Coronary artery (tissue), 2 donors: ENCODE measurements at places on chromosomes 3 and 15.

DNA sequence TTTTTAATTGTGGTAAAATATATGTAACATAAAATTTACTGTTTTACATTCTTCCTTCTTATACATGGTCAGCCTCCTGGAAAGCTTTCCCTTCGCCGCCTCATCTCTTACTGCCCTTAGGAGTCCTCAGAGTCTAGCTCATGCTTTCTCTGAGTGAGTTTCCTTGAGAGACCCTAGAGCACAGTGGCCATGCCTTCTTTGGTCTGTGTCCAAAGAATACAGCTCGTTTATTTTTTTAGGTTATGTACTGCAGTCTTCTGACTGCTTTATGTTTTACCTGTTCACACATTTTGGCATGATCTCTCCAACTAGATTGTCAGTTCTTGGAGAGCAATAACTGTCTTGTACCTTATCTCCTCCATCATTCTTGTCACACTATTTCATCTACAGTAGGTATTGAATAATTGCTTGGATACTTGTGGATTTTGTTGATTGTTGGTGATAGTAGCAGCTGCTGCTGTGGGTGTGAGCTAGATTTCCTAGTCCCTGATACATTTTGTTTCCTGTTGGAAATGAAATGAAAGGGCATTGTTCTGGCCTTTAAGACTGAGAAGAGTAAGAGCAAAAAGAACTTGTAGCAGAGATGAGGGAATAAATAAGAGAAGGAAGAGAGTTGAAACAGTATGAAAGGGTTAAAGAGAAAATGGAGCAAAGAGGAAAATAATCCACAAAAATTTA lies 10.9 kb downstream of the ARIH2 start:
- no peak for DNase-seq

DNA sequence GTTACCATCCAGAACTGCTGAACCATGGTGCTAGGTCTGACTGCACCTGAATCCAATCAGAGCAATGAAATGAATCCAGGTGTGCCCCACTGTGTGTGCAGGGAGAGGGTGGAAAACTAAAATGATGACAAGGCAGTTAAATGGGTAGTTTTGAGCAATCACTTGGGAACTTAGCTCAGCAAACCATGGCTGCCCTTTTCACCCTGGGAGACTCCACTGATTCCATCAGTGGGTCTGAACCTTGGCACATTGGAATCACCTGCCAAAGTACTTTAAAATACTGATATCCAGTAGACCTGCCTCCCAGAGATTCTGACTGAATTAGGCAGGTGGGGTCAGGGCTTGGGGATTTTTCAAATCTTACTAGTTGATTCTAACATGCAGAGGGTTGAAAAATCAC lies 59.8 kb upstream of the USP3 start:
- no peak for DNase-seq

DNA sequence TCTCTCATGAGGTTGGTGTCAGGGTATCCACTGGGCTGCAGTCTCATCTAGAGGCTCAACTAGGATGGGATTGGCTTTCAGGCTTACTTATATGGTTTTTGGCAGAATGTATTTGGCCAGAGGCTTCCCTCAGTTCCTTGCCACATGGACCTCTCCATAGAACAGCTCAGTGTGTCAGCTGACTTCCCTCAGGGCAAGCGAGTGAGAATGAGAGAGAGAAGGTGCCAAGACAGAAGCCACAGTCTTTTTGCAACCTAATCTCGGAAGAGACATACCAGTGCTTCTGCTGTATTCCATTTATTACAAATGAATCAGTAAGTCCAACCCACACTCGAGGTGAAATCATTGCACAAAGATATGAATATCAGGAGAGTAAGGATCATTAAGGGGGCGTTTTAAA lies 129.2 kb downstream of the CCNL1 start:
- no peak for DNase-seq

- no peak for DNase-seq
Observed at GRCh38 chr3:197420115-197420514, 121.7 kb upstream of the DLG1 start.

DNA sequence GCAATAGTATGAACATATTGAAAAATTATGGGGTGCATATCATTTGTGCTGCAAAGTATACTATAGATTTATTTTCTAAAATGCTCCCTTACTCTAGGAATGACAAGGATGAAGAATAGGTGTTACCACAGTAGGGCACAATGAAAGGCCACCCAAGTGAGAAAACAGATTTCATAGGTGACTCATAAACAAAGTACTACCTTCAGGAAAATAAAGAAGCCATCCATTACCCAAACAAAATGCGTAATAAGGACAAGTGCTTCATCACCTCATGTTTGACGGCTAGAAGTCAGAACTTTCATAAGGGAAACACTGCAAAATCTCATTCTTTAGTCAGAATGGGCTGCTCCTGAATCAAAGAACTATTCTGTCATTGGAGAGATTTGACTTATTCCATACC lies 116.6 kb downstream of the MFSD1 start:
- no peak for DNase-seq

DNA sequence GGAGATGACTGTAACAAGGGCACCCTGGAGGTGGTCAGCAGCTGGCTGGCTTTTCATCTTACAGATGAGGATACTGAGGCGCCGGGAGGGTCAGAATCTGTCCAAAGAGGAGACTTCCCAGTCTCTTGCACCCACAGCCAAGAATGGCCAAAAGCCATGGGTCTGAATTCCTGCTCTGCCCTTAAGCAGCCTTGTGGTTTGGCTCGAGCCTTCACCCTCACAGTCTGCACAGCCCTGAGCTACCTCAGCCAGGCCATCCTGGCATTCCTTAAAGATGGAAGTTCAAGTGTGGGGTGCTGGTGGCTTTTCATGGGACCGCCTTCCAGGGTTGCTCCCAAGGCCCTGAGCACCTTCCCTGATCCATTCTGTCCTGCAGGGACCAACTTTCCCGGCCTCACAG lies 59.2 kb downstream of the CACNA2D2 start:
- DNase-seq = no peak

- DNase-seq = no peak
Observed at GRCh38 chr3:86913160-86913559, 77.8 kb downstream of the VGLL3 start.

DNA sequence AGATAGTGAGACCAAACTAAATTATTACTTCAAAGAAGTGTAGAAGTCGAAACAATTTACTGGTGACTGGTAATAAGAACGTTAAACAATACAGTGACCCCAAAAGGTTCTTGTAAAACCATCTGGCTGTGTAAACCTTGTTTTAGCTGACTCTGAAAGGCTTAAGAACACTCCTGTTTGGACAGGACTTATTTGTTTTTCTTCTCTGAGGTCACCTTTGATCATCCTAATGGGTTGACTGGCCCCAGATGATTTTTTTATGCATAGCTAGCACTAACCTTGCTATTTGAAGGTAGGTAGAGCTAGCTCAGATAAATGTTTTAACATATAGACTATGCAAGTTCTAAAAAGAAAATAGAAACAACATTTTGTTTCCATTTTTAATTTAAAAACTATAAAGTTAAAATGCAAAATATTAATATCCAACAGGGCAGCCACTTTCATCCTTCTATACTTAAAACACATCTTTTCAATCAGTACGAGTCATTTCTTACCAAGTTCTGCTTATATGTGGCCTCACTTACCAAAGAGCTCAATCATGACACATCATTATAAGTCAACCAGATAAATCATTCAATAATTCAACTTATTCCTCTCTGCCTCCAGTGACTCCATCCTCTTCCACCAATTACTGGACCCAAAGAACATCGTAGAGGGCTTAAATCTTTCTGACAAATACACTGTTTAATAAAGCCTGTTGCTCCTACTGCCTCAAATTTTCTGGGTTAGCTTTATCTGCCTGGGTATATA lies 158.8 kb downstream of the SSR3 start:
- no peak for DNase-seq

- peak; percentile 68 for DNase-seq
Observed at GRCh38 chr15:42065033-42065432, 29.3 kb downstream of the PLA2G4D start.

GRCh38 chr3:7787871-7788828 lies 713.5 kb upstream of the LMCD1 start:
- DNase-seq = no peak

DNA sequence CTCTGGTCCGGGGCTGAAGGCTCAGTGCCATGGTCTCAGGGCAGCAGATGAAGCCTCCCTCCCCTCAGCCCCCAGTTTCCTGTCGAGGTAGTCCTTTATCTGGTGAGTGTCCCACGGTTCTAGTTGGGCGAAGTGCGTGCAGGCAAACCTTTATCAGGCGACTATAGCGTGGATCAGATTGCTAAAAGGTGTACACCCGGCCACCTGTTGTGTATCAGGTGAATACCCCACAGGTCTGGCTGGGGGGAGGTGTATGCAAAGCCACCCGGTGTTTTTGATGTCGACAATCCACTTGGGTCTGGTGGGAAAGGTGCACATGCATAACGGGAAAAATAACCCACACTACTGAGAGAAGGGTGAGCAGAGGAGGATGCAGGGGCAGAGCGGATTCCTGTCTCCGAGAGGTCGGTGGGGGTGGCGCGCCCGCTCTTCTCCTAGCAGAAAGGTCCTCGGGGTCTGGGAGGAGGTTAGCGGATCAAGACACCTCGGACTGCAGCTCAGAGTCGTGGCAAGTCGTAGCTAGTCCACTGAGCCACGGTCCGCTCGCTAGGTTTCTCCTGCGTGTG lies 507 bp downstream of the SLC12A6 start:
- DNase-seq = no peak

- DNase-seq = no peak
Observed at GRCh38 chr3:59467476-59467875, 417.7 kb upstream of the CFAP20DC start.

DNA sequence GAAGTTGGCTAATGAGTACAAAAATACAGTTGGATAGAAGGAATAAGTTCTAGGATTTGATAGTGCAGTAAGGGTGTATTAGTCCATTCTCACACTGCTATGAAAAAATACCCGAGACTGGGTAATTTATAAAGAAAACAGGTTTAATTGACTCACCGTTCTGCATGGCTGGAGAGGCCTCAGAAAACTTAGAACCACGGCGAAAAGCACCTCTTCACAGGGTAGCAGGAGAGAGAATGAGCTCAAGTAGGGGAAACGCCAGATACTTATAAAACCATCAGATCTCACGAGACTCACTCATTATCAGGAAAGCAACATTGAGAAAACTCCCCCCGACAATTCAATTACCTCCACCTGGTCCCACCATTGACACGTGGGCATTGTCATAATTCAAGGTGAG lies 483.3 kb downstream of the TUSC7 start:
- DNase-seq = no peak

DNA sequence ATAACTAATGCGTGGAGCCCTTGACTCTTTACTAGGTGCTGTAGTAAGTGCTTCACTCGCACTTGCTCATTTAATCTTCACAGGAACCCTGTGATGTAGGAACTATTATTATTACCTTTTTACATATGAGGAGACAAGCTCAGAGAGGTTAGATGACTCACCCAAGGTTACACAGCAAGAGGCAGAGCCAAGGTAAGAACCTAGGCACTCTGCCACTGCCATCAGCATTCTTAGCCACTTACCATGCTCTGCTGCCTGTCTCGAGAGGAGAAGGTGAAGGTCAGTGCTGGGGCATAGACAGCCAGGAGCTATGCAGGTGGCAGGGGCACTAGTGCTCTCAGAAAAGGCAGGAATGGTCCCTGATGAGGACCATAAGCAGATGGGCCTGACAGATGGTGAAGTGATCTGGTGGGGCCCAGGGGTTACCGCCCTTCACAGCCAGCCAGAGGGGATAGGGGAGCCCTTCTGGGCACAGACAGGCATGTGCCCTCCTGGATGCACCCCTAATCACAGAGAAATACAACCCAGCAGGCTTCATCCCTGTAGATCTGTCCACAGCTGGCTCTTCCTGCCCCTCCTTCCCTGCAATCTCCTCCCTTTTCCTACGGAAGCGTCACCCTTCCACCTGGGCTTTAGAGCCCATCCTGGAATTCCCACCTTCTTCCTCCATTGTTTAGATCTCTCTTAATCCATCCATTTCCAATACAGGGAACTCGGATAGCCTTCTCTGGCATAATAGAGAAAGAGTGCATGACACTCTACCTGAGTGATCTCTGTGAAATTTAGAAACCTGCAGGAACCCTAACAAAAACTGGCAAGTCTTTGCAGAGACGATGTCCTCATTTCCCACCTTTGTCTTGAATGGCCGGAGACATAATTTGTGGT lies 26.9 kb downstream of the ABTB1 start:
- DNase-seq = no peak

DNA sequence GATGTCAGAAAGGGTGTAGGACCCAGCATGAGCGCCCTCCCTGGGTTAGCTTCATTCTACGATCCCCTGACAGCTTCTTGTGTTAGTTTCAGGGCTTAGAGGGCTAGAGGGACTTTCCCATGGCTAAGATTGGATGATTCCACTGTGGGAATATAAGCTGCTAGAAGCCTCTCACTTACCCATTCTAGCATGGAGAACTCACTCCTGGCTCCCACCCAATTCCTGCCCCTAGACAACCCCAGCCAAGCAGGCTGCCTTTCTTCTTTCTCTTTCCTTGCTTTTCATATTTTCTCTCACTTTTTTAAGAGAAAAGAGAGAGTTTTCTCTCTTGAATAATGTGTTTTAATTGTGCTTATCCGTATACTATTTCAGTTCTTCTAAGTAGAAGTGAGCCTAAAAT lies 335.1 kb upstream of the CNTN6 start:
- no peak for DNase-seq
